Amniotic epithelial cell (primary cell): ENCODE measurements at places on chromosomes 12 and 14.

GRCh38 chr12:66203820-66204219, 14.8 kb downstream of the IRAK3 start:
- DNase-seq = no peak

DNA sequence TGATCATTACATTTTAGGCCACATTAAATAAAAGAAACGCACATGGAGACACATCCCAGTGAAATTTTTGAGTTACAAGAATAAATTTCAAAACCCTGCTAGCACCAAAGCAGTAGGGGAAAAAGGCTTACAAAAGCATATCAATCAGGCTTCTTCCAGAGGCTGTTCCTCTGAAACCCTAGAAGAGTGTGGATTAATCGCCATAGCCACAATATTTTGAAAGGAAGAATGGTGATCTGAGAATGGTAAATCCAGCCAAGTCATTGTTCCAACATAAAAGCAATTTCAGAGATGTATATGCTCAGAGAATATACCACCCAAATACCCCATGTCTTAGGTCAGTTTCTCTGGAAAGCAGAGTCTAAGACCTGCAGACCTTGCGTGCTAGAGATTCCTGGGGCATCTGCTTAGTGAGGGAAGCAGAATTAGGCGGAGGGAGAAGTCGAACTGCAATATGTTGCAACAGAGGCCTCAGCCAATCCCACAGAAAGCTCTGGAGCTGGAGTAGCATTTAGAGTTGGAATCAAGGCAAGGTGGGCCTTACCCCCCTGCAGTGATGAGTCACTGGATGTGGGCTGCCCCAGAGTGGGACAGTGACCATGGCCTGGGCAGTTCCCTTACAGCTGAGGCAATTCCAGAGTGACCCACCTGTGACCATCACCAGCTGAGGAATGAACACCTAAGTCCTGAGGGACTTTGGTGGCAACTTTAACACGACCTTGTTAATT, 125.2 kb downstream of the NTF3 start:
- DNase-seq = no peak

- no peak for DNase-seq
Observed at GRCh38 chr12:460261-461230, 807 bp downstream of the B4GALNT3 start.

GRCh38 chr14:38285962-38286361, 30.1 kb upstream of the CLEC14A start:
- DNase-seq = no peak

DNA sequence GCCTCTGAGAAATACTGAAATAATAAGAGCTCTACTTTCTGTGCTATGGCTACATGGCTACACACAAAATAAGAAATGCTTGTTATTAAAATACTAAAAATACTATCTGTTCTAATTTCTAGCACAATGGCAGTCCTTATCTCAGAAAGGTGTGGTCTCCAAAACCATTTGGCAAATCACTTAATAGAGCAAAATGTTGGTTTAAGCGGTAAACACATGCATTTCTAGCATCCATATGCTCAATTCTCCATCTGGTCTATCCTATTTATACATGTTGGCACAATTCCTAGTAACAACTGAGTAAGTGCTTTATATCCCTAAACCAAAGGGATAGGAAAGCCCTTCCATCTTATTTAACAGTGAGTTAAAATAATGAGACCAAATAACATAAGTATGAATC, 107.0 kb downstream of the PAPLN start:
- DNase-seq = no peak
